ENCODE measurements at places on chromosomes 13 and 19. TPM values are rescaled to one million over a fixed set of nuclear protein-coding genes. Genes with fewer than 3 reads are reported as not detected.

Gene DOHH
- total RNA-seq = 11.1 TPM

Gene ZNF317
- 13.8 TPM for total RNA-seq

Gene SIGLEC6
- total RNA-seq = 0.22 TPM

Gene PLIN4
- total RNA-seq = 89.8 TPM

Gene NTF4
- not detected for total RNA-seq

- no peak for DNase-seq
Observed at GRCh38 chr13:27504128-27504867, 53.9 kb upstream of the MTIF3 start.

DNA sequence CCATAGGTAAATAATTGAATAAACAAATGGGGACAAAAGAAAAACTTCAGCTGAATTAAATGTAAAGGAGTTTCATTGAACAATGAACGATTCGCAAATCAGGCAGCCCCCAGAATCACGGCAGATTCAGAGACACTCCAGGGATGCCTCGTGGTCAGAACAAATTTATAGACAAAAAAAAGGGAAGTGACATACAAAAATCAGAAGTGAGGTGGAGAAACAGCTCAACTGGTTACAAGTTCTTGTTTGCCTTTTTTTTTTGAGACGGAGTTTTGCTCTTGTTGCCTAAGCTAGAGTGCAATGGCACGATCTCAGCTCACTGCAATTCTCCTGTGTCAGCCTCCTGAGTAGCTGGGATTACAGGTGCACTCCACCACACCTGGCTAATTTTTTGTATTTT lies 5.7 kb downstream of the ZNF566 start:
- DNase-seq = no peak

GRCh38 chr13:23554000-23554399 lies 16.2 kb upstream of the TNFRSF19 start:
- DNase-seq = no peak

GRCh38 chr13:89267734-89268133 lies 1596.6 kb downstream of the SLITRK5 start:
- no peak for DNase-seq

- DNase-seq = no peak
Observed at GRCh38 chr19:13881692-13882418, 4.9 kb downstream of the NANOS3 start.

DNA sequence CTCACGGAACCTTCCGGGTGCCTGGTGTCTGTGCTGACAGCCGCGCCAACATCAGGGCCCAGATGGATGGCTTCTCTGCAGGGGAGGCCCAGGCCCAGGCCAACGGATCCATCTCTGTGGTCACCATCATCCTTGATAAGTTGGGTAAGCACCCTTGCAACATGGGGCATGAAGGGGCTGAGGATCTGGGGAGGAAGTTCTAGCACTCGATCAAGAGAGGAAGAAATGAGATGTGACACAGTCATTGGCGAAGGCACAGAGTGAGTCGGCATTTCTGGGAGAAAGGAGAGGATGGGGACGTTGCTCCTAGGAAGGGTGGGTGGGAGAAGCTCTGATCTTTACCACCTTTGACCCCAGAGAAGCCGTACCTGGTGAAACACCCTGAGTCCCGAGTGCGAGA lies 4.4 kb downstream of the CILP2 start:
- DNase-seq = no peak

DNA sequence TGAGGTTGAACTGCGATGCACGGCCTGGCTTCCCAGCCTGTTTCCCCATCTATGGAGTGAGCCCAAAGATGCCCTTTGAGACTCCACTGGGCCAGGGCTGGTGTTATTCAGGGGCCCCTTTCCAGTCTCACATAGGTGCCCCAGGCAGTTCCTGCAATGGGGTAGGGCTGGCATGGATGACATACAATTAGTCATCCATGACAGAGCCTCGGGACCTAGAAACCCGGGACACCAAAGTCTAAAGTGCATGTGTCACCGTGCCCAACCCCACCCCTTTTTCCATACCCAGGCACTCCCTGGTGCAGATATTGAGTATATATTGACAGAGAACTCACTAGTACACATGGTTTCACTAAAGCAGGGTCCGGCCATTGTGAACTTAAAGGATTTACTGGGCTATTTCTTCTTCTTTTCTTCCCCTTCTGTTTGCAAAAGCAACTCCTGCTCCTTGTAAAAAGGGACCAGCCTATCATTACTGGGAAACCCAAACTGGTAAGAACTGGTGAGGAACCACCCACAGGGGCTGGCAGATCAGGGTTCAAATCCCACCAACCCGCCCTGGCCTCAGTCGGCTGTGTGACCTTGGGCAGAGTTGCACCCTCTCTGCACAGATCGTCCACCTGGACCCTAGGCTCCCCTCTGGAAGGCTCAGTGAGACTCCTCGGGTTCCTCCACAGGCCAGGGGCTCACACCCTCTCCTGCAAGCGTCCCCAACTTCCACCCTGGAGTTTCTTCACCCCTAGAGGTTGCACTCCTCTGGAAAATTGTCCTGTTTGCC lies 2.7 kb downstream of the B3GNT3 start:
- DNase-seq = no peak

DNA sequence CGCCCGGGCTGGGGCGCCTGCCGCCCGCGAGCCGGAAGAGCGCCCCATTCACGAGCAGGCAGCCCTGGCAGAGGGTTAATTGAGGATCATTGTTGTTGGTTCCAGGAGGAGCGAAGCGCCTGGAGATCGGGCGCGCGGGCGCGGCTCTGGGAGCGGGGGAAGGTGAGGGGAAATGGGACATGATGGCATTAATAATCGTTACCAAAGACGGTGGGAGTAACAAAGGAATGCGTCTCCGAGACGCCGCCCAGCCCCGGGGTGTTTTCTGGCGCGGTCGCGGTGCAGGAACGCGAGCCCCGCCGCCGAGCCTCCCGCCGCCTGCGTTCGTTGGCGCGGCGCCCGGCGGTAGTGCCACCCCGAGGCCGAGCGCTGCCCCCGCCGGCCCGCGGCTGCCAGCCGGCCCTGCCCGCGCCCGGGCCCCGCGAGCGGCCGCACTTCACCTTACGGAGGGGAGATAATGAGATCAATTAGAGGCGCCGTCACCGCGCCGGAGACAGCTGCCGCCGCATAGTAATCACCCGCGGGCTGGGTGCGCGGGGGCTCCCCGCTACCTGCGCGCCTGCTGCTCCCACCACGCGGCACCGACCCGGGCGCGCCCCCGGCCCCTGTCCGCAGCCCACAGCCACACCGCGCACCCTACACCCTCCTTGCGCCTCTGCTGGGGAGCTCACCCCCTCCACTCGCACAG lies 2.8 kb downstream of the ZNF536 start:
- peak; percentile 70 for DNase-seq

DNA sequence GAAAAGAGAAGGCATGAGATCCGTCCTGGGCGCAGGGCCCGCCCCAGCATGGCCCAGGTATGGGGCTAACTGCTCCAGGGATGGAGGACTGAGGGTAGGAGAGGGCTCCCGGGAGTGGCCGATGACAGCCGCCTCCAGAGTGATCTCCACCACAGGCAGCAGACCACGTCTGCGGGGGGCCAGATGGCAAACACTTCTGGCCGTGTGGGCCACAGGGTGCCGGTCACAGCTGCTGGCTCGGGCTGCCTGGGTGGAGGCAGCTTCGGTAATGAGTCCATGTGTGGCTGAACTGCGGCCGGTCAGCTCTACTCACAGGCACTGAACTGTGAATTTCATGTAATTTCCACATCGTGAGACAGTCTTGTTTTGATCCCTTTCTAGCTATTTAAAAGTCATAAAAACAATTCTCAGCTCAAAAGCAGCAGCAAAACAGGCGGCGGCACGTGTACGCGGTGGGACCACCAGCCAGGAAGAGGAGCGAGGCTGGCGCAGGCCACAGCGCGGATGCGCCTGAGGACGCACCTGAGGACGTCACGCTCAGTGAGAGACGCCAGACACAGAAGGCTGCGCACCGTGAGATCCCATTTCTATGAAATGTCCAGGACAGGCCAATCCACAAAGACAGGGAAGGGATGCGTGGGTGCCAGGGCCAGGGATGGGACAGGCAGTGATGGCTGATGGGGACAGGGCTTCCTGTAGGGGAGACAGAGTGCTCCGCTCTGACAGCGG lies 4.0 kb downstream of the LSM7 start:
- no peak for DNase-seq

DNA sequence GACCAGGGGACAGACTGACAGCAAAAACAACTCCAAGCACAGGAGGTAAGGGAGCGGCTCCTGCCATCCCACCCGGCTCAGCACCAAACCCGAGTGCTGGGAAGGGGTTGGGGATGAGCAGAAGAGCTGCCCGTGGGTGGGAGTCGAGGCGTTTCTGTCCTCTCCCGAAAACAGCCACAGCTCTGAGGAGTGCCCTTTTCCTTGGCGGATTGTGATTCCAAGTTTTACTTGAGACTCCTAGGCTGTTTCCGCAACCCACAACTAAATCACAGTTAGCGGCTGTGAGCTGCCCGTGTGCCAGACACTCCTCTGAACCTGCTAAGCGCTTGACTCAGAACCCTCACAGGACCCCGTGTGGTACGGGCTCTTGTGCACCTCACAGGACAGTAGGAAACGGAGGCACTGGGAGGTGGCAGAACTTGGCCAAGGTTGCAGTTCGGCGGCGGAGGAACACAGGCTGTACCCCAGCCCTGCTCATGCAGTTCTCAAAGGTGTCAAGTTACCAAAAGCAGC lies 21.4 kb downstream of the CFAP97D2 start:
- no peak for DNase-seq

DNA sequence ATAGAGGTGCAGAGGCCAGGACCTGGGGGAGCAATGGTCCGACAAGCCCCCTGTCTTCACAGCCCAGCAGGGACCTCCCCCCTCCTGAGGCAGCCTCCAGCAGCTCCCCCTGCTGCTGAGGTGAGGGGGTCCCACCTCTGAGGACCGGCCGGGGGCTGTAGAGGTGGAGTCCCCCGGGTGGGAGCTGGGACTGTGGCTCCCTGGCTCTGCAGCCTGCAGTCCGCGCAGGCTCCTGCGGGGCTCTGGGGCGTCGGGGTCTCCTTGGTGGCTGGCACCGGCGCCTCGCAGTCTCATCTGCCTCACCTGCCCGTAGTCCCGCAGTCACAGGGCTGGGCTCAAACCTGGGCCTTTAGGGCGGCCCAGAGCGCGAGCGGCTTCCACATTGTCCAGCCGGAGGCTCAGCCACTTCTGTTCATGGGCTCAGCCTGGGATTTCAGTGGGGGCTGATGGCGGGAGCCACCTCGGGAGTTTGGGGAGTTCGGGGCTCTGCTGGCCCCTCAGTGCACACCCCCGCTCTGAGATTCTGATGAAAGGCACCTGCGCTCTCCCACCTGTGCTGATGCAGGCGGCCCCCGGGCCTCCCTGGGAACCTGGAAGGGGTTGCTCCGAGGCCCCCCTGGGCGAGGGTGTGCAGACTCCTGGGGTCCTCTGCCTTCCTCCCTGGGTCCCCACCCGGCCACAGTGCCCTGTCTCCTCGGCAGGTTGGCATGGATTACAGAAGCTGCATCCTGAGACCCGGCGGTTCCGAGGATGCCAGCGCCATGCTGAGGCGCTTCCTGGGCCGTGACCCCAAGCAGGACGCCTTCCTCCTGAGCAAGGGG lies 7.0 kb upstream of the ZNF554 start:
- DNase-seq = no peak

- no peak for DNase-seq
Observed at GRCh38 chr13:113835461-113836270, 28.2 kb downstream of the GAS6 start.

All from cardiac septum (tissue), 1 donor.